Upper lobe of right lung (tissue), 1 donor: ENCODE measurements at places on chromosomes 2 and 18.

- no peak for DNase-seq
Observed at GRCh38 chr2:207902821-207903220, 122.5 kb downstream of the PLEKHM3 start.

DNA sequence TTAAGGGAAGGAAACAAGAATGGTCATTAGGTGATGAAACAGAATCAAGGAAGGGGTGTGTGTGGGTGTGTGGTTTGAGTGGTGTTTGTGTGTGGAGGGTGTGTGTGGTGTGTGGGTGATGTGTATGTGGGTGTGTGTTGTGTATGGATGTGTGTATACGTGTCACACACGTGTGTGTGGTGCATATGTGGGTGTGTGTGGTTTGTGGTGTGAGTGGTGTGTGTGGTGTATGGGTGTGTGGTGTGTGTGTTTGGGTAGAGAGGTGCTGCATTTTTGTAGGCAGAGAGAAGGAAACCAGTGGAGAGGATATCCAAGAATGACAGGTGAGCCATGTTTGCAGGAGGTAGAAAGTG lies 1.1 kb upstream of the CEP192 start:
- DNase-seq: no peak

GRCh38 chr2:28680657-28681056 lies 71.0 kb upstream of the PPP1CB start:
- DNase-seq: no peak

DNA sequence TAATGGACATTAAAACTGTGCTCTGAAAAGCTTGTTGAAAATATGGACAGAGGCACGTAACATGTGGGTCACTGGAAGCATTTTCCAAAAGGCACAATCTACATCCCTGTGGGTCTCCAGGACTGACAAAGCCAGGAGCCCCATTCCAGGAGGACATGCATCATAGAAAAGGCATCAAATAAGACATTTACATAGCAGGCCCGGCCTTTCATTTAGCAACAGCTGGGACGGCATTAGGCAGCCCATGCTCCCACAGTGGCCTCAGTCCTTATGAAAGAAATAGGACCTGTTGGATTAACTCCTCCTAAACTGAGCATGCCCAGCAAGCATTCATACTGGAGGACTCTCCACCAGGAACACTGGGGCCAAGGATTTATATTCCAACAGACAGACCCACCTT lies 72.2 kb downstream of the TWIST2 start:
- peak; percentile 20 for DNase-seq

- DNase-seq: no peak
Observed at GRCh38 chr2:113072584-113072983, 4.8 kb downstream of the IL1F10 start.

DNA sequence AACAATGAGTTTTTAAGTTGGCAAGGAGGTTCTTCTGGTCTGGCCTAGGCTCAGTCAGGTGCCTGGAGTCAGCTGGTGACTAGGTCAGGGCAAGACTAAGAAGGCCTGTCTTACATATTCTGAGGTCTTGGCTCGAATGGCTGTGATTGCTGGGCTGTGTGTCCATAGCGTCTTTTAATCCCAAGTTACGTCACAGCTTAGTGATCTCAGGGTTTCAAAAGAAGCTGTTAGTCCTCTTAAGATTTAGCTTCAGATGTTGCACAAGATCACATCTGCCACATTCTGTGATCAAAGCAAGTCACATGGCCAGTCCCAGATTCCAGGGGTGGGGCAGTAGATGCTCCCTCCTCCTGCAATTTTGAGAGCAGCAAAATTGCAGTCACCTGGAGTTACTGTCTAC lies 61.3 kb downstream of the PKP4 start:
- no peak for DNase-seq

GRCh38 chr18:29616867-29617266 lies 1425.7 kb downstream of the DSC3 start:
- no peak for DNase-seq

GRCh38 chr2:70647873-70648481 lies 94.4 kb upstream of the TGFA start:
- peak; percentile 77 for DNase-seq

DNA sequence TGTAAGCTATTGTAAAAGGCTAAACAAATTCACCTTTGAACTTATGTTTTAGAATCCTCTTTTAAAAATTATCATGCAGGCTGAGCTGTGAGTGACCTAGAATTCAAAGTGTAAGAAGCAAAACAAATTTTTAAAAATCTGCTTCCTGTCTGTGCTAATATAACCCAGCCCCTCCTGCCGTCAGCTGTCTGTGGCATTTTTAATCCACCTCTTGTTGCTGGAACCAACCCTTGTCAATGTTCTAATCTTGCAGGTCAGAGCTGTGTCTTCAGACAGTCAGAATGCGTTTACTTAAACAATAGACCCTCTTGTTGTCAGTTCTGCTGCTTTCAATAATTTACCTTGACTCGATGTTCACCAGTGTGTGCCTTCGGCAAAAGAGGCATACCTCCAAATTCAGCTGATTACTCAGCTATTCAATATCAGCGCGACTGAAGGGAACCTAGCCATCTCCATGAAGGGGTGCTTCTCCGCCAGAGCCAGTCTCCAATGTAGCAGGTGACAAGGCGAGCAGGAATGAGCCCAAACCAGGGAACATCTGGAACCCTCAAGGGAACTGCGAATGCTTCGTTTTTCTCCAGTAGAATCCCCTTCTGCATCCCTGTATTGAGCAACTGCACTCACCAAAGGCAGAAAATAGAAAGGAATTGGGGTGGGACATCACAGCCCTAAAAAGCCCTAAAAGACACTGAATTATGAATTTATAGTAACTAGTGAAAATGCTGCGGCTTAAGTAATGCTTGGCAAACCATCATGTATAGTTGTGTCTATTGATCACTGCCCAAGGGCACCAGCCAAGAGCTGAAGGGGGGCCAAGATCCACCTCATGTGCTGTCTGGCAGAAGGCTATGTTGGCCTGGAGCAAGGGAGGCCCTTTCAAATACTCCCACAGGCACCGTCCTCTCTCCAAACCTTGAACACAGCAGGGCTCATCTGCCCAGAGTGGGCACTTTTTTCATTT lies 62.5 kb downstream of the LYPD6B start:
- DNase-seq: no peak

DNA sequence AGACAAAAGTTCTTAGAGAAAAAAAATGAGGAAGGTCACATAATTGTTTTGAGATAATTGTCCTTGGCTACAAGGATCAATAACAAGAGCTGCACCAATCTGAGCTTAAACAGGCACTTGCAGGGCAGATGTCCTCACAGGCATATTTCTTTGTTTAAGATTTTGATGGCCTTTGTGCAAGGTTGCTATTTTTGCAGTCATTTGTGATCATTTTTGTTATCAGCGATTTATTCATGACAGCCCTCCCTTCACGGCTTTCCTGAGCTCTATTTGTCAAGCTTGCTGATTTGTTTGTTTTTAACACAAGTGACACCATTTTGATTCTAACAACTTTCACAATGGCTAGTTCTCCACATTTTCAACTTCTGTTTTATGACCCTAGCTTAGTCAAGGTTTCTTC lies 418.6 kb upstream of the REG3G start:
- no peak for DNase-seq

DNA sequence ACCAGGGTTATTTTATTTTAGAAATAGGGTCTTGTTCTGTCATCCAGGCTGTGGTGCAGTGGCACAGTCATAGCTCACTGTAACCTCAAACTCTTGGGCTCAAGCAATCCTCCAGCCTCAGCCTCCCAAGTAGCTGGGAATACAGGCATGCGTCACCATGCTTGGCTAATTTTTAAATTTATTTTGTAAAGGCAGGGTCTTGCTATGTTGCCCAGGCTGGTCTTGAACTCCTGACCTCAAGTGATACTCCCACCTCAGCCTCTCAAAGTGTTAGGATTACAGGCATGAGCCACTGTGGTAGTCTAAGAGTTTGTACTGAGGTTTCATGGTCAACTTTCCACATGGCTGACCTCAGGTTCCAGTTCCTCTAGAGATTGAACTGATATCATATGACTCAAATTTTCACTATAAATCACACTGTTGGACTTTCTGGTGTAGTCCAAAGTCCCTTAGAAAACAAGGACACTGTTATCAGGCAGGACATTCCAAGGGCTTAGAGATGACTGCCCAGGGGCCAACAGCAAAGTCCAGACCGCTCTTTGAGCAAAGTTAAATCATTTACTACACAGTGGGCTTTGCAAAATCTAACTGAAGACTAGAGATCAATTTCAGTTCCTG lies 82.0 kb upstream of the MEX3C start:
- DNase-seq: no peak
